D341Med (cell line): ENCODE measurements at places on chromosomes 12 and 14.
A peak's percentile ranks its signal among the peaks of the same experiment; 100 is the strongest.

- no peak for DNase-seq
These were observed 90.6 kb upstream of the PWP1 start for GRCh38 chr12:107594995-107595394.

DNA sequence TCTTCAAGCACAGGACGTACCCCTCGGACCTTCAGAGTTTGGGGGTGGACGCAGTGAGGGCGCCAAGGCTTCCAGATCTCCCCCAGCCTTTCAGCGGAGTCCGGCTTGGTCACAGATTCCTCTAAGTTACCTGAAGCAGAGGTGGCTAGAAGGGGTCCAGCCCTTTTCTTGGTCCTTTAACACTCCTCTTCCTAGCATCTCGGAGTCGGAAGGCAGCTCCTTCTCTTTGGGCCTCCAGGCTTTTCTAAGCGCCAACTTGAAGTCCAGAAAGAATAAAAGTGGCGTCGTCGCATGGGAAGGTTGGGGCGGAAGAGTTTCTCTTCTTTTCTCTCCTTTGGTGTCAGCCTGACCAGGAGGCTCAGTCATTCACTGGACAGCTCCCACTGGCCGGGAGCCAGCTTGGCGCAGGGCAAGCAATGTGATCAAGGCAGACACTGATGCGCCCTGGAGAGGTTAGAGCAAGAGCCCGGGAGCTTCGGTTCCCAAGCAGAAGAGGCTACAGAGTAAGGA, 9.6 kb downstream of the OR6S1 start:
- peak; percentile 44 for DNase-seq

DNA sequence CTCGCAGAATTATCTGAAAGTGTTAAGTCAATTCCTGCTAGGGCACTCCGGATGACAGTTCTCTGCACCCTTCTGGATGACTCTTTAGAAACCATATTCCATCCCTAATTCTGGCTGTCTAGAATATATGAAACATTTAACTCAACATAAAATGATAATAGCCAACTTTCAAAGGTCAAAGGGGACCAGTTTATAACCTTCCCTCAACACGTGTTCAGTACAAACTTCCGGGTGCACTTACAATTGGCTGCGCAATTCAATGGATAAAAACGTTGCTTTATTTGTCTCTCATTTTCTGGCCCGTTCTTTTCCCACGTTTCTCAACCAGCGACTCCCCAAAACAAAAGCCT, 1.3 kb downstream of the SBNO1 start:
- DNase-seq, result no peak

- DNase-seq, result no peak
These were observed 25.5 kb upstream of the KIF26A start for GRCh38 chr14:104112609-104113571.

DNA sequence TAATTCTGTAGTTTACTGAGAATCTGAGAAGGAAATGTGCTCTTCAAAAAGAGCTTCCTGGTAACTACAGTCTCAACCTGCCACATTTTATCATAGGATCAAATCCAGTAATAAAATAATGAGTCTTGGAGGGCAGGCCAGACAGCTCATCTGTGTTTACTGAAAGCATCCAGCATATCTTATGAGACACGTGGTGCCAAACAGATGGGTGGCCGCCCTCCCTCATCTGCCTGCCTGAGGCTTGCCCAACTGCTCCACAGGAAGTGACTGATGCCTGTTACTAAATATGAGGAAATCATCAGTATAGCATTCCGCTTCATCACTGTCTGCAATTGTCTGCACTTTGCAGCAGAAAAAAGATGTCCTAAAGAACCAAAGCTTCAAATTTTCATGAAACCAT, 13.5 kb downstream of the DHRS7 start:
- DNase-seq, result peak; percentile 77

- no peak for DNase-seq
These were observed 22.5 kb upstream of the TMPRSS12 start for GRCh38 chr12:50820177-50820576.
